ENCODE measurements at places on chromosomes 7 and 10. TPM values are rescaled to one million over a fixed set of nuclear protein-coding genes. Genes with fewer than 3 reads are reported as not detected.

- DNase-seq: no peak
Observed at GRCh38 chr10:63236113-63236935, 103.2 kb downstream of the NRBF2 start.

The PYROXD2 gene
- total RNA-seq: 6.7 TPM

GRCh38 chr10:92967641-92968040 is 93.0 kb upstream of the CYP26C1 start:
- DNase-seq: no peak

DNA sequence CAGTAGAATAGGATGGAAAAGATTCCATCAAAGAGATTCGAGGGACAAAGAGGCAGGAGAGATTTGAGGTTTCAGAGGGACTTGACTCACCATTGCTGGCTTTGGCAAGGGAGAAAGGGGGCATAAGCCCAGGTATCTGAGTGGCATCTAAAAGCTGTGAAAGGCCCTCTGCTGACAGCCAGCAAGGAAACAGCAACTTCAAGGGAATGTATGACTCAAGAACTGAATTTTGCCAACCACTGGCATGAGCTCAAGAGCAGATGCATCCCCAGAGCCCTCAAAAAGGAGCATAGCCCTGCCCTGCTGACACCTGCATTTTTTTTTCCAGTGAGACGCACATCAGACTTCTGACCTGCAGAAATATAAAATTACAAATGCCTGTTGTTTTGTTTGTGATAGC is 19.6 kb upstream of the ADAM12 start:
- DNase-seq: no peak

DNA sequence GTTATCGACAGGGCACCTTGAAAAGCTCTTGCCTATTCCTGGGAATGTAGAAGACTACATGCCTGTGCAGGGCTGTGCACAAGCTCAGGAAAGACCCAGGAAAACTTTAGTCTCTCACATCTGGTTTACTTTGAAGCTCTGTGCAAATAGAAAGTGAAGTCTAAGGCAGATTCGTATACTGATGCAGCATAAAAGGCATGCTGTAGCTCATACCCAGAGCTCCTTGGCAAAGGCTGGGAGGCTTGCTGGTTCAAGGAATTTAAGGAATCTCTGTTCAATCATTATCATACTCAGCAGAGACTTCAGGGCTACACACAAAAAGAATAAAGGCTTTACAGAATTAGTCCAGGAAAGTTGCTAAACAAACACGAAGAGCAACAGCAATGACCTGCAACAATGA is 192.0 kb downstream of the OTUD1 start:
- DNase-seq: no peak

GRCh38 chr10:70916241-70916640 is 27.9 kb upstream of the PCBD1 start:
- no peak for DNase-seq

DNA sequence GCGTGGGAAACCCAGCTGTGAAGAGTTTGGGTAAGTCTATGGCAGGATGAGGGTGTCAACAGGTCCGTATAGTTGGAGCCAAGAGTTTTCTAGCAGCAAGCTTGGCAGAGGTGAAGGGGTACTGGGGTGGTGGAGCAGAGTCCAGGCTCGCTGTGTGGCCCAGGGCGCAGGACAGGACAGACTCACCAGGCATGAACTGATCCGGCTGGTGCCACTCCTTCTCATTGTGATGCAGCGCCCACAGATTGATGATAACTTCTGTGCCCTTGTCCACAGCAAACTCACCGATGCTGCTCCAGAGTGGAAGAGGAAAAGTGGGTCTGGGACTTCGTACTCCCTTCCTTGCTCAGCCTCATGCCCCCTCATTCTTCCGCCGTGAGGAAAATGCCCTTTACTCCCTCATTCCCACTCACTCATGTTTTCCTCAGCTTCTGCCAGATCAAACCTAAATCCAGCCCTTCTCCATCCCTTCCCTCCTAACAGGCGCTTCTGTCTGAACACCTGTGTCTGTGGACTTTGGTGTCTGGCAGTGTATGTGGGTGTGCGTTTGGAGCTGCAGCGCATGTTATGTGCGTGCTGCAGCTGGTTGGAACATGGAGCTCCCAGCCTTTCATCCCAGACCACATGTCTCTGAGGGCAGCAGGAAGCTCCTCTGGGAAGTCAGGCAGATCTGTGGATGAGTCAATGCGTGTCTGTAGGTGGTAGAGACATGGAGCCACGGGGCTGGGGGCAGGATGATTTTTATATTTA is 5.7 kb downstream of the CYP17A1 start:
- no peak for DNase-seq

GRCh38 chr7:64651632-64652165 is 14.2 kb upstream of the ZNF107 start:
- peak; percentile 31 for DNase-seq

DNA sequence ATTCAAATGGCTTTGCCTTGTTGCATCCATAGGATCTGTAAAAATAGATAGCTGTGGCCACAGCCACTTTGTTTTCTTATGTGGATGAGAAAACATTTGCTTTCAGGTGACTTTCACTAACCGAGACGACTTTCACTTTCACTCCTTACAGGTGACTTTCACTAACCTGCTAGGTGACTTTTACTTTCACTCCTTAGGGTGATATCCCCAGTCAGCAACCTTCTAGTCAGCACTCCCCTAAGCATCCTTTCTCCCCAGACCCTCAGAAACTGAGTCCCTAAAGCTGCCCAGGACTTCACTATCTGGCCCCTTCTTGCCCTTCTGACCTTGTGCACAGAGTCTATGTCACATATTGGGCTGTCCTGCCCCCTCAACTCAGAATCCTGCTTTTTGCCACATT is 177.5 kb downstream of the RELN start:
- no peak for DNase-seq

The RINT1 gene
- 16.9 TPM for total RNA-seq

DNA sequence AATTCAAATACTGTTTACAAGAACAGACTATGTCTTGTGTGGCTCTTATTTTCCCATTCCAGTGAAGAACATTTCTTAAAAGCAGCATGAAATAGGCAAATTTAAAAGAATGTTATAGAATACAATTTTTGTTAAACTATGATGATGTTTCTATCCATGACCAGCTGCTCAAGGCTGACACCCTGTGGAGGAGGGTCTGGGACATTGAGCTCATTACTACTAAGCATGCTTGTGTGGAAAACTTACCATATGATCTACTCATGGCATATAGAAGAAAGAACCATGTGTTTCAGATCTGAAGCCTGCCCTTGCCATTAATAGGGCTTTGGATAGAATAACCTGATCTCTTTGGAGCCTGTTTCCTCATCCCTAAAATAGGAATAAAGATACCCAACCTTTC is 125.0 kb downstream of the FOXP2 start:
- no peak for DNase-seq

- DNase-seq: peak; percentile 56
Observed at GRCh38 chr10:93445978-93446720, 36.0 kb downstream of the MYOF start.

- no peak for DNase-seq
Observed at GRCh38 chr7:92567460-92567859, 22.7 kb downstream of the FAM133B start.

GRCh38 chr7:30796105-30796869 is 25.1 kb downstream of the MINDY4 start:
- no peak for DNase-seq

DNA sequence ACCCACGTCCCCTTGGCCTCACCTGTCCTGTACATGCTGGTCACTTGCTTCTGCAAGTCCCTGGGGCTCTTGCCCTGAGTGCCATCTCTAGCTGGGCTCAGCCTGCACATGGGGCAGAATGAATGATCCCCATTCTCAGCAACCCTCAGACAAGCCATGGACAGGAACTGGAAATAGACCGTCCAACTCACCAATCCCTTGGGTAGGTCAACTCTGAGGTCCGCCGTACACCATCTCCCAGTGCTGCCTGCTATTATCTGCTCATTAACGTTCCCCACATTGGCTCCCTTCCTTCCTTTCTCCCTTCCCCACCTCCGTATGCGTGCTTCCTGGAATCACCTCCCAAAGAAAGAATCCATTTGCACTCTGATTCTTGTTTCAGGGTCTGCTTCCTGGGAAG is 335.0 kb downstream of the SFMBT2 start:
- no peak for DNase-seq

The ZNF487 gene
- total RNA-seq: 7.2 TPM

The OTUD1 gene
- total RNA-seq: 48.5 TPM

The SPDYE11 gene
- total RNA-seq: not detected

GRCh38 chr10:93198401-93199131 is 124.9 kb downstream of the CYP26A1 start:
- DNase-seq: no peak

- no peak for DNase-seq
Observed at GRCh38 chr10:130636313-130636930, 500.2 kb downstream of the GLRX3 start.

GRCh38 chr10:69800109-69800508 is 1.6 kb upstream of the COL13A1 start:
- DNase-seq: no peak

GRCh38 chr10:85979598-85979997 is 387.0 kb downstream of the GRID1 start:
- no peak for DNase-seq

The OPTN gene
- total RNA-seq: 55.4 TPM

The C10orf90 gene
- 2.7 TPM for total RNA-seq

The TLX1 gene
- total RNA-seq: not detected

GRCh38 chr7:96738705-96739104 is 29.1 kb upstream of the SEM1 start:
- no peak for DNase-seq

DNA sequence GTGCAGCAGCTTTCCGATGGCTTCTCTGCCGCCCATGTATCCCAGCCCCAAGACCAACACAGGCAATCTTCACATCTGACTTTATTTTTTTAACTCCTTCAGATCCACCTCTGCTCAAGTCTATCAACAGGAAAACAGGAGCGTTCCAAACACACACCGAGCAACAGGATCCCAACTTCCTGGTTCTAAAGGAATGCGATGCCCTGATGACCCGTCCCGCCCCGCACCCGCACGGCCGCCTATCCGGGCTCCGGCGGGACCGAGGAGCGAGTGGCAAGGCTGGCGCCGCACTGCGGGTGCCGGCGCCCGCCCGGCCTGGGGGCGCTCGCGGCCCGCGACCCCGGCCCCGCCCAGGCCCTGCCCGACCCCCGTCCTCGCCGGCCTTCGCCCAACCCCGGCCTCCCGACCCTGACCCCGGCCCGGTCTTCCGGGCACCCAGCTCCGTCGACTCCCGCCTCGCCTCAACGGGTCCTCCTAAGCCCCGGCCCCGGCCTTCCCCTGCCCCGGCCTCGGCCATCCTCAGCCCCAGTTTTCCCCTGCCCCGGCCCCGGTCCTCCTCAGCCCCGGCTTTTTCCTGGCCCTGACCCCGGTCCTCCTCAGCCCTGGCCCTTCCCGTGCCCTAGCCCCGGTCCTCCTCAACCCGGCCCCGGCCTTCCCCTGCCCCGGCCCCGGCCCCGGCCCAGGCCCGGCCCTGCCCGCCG is 730 bp downstream of the LARP4B start:
- DNase-seq: peak; percentile 90

DNA sequence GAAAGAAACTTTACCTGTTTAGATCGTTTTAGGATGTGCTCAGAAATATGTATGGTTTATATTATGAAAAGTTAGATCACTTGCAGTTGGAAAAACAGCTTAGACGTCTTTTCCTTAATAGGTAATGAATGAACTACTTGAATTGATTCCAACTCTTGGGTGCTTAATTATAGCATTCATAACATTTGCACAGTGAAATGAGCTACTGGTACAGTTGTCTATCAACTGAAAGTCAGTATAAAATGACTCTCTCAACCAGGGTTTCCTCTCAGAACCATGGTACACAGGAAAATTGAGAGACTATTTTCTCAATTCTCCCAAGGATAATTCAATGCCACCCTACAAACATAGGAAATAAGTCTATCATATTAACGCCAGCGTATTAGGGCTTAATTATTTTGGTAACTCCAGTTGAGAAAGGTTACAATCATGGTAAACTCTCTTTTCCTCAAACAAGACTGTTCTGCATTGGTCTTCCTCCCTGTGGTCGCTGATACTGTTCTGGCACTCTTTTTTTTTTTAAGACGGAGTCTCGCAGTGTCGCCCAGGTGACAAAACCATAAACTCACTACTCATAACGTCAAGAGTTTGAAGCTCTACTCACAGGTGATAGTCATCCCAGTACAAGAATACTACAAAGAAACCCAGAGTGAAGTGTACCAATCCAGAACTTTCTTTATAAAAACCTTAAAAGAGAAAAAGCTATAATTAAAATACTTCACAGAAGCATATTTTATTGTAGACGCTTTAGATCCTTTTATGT is 2.0 kb downstream of the ANLN start:
- DNase-seq: no peak

The PDLIM1 gene
- total RNA-seq: 46.3 TPM

The AMPH gene
- 6.7 TPM for total RNA-seq

- no peak for DNase-seq
Observed at GRCh38 chr10:99748823-99749451, 16.9 kb downstream of the CUTC start.

DNA sequence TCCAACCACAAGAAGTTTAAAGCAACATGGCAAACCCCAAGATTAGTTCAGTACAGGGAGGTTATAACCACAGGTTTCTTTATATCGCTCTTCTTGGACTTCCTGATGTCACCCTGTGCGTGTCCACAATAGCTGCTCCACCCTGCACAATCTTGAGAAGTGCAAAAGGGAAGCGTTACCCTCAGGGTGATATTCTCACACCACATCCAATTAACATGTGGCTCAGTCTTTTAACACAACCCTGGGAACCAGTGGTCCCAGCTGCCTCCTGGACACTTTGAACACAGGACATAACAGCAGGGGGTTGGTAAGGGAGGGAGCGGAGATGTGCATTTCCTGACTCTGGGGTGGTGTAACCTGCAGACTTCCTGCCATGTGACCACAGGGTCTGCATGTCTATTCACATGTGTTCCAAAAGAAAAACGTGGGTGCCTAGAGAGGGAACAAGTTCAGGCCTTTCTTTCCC is 64.6 kb downstream of the GSAP start:
- DNase-seq: no peak

DNA sequence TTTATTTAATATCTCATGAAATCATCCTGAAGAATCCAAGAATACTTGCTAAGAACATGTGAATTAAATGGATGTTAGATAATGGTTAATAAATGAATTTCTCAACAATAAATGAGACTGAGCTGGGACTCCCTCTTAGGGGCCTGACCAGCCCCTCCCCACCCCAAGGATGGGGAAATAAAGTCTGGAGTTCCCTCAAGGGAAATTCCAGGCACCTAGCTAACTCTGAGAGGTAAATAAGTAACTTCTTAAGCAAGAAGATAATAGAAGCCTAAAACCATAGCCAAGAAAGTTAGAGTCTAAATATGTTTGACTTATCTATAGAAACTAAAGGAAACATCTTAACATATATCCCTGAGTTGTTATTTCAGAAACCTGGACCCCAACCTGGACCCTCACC is 32.2 kb upstream of the PPP1R9A start:
- DNase-seq: no peak

- DNase-seq: no peak
Observed at GRCh38 chr7:98810153-98810802, 59.5 kb downstream of the TMEM130 start.

GRCh38 chr7:114293289-114294012 is 121.2 kb upstream of the FOXP2 start:
- DNase-seq: no peak

The POLR2J2 gene
- total RNA-seq: 1.5 TPM

DNA sequence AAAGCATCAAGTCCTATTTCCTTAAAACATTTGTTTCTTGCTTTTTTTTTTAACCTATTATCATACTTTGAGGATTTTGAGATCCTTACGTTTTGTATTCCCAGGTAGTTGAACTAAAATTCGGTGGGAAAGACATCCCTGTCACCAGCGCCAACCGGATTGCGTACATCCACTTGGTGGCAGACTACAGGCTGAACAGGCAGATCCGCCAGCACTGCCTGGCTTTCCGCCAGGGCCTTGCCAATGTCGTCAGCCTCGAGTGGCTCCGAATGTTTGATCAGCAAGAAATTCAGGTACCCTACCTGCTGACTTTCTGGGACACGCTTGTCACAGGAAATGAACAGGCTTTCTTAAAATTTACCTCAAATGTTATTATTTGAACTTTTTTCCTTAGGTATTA is 83.0 kb upstream of the DNAJB6 start:
- peak; percentile 92 for DNase-seq
